ENCODE measurements at places on chromosomes 2 and 18.

DNA sequence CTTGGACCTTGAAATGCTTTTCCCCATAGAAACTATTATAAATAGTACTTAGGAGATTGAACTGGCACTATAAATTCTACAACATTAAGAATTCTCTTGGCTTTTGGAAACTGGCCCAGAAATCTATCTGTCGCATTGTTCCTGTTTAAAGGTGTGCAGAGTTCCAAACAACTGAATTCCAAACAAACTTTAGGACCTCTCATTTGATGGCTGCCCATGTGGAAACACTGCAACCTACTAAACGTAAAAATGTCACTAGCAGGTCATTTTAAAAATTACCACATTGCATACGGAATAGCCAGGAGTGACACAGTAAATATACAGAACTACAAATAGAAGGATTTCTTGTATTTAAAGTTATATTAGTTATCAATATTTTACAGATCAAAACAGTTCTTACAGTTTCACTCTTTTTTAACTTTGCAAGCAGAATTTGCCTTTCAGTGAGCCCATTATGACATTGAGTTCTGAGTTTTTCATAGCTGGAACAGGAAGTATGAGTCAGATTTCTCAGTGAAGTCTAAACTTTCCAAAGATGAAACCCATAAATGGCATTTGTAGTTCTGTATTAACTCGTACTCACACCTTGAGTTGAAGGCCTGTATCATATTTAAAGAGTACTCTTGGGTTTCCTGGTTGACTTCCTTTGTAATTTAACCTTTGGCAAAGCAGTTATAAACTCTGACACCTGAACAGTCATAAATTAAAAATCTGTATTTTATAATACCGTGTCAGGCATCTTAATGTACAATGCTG is 142.3 kb upstream of the BOD1L2 start:
- peak; percentile 72 for DNase-seq

DNA sequence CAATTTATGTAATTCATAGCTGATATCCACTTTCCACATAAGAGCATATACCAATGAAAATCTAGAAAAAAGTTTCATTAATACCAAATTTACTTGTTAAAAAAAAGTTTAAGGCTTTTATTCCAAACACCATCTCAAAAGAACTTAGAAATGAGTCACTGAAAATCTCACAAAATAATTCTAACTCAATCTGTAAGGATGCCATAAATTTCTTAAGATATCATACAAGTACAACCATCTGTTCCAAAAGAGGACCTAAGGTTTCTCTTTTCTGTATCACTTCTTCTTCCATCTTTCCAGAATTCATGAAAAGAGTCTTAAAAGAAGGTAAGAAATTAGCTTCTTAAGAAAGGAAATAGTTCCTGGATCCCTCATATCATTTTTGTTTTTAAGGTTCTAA is 60.4 kb downstream of the TRIP12 start:
- DNase-seq, result no peak

DNA sequence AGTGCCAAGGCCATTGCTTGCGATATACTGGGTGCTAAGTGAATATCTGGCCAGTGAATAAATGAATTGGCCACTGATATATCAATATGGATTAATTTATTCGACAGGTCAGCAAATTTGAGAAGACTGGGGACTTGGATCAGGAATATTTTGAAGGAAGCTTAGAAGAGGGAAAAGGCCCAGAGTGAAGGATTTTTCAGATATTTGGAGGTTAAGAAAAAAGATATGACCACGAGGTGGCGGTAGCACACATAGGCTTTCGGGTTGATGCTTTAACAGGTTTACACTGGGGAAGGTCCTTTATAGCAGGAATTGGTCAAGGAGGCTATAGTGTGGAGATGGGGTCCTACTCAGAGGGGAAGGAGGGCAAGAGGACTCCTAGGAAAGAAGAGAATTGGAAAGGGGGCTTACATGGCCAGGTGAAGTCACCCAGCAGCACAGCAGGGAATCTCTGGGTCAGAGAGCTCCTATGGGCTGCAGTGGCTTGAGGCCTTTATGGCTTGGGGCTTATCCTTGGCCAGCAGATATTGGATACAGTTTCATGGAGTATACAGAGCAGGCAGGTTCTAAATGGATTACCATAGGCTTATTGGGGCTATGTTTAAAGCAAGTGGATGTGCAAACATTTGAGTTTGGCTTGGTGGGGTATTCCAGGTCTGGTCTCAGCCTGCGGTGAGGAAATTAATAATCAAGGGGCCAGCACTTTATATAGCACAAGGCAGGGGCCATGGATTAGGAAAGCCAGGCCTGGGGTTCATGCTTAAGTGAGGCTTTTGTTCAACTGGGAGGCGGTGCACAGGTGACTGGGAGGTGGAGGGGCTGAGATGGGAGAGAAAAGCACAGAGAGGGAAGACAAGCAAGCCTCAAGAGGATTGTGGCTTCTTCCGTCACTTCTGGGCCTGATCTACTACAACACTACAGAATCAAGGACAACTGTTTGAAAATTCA is 9.7 kb downstream of the IL1RN start:
- DNase-seq, result peak; percentile 62

- no peak for DNase-seq
Measured at GRCh38 chr2:101520246-101520645, 45.3 kb upstream of the RFX8 start.

- DNase-seq, result no peak
Measured at GRCh38 chr2:200703926-200704637, 107.6 kb upstream of the BZW1 start.

DNA sequence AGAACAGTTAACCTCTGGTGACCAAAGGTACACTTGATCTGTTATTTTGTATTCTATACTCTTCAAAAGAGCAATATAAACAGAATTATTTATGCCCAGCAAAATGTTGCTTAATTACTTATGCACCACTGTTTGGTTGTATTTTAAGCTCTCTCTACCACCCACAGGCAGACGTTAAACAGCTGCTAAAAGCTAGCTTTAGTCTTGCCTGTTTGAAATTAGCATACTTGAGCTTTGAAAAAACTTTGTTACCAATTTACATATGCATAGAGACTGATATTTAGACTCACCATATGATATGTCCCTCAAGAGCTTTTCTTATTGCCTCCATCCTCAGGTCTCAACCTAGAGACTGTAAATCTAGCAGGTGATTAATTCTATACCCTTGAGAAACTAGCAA is 426.9 kb downstream of the NR4A2 start:
- no peak for DNase-seq

DNA sequence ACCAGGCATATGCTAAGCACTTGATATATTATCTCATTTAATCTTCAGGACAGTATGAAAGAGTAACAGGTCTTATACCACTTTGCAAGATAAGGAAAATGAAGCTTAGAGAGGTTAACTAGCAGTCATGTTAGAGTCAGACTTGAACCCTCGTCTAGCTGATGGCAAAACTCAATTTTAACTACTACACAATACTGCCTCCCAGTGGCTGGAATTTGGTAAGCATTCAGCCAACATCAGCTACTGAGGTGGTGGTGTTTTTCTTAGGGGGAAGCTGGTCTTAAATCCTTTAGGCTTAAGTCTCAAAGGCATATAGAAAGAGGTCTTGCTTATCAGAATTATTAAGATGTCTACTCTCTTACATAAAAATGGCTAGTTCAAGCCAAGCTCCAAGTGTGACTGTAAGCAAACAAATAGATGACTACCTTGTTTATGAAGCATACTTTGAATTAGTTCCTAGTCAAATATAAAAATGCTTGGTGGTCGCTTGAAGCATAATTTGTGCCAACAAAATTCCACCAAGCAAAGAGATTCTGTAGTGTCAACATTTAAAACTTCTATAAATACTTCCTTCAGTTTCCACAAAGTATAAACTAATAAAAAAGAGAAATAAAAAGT is 325.4 kb upstream of the FIGN start:
- peak; percentile 51 for DNase-seq

DNA sequence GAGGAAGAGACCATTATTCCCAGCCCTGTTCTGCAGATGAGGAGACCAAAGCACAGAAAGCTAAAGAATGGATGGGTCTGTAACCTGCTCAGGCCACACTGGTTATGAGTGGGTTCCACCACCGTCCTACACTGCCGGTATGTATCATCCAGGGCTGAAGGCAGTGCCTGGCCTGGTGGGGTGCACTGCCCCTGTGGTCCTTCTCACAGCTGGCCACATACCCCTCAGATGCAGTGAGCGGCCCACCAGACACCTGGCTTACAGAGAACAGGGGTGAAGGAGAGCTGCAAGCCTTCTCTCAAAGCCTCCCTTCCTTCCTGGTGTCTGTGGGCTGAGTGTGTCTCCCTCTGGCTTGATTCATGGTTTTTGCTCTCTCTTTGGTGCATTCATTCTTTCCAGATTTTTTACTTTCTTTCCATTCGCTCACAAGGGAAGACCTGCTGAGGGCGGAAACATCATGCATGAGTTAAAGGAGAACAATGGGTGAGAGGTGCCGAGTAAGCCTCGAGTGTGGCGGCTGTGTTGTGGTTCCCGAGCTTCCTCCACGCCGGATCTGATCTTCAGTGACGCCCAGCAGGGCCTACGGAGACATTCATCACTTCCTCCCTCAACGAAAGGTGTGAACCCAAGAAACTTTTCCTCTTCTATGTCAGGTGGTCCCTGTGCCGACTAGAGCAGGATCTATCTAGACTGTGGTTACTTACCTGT is 62.1 kb upstream of the REL start:
- no peak for DNase-seq

GRCh38 chr2:174603280-174603679 is 5.7 kb upstream of the WIPF1 start:
- peak; percentile 67 for DNase-seq

DNA sequence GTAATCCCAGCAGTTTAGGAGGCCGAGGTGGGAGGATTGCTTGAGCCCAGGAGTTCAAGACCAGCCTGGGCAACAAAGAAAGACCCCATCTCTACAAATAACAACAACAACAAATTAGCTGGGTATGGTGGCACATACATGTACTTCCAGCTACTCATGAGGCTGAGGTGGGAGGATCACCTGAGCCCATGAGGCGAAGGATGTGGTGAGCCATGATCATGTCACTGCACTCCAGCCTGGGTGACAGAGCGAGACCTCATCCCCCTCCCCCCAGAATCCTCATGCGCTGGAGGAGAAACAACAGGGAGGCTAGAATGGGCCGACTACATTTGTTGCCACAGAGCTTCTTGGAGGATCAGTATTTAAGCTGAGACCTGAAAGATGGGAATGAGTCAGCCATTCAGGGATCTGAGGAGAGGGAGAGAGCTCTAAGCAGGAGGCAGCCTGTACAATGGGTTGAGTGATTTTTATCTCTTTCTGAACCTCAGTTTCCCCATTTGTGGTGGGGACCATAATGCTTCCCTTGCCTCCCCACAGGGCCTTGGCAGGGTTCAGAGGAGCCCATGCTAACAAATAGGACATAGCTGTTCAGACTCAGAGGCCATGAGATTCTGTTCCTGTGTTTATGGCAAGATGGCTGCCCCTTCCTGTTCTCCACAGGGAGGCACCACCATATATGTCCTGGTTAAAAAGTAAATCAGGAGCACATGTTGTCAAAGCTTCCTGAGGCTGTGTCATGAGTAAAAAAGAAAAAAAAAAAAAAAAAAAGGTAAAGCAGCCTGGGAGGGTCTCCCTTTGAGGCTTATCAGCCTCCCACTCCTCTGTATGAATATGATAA is 131.4 kb upstream of the HAAO start:
- DNase-seq, result no peak

- DNase-seq, result no peak
Measured at GRCh38 chr2:148161909-148162435, 141.1 kb downstream of the MBD5 start.

- no peak for DNase-seq
Measured at GRCh38 chr2:84782717-84783442, 98.0 kb downstream of the TRABD2A start.

- DNase-seq, result no peak
Measured at GRCh38 chr2:233674314-233674713, 2.6 kb downstream of the UGT1A9 start.

DNA sequence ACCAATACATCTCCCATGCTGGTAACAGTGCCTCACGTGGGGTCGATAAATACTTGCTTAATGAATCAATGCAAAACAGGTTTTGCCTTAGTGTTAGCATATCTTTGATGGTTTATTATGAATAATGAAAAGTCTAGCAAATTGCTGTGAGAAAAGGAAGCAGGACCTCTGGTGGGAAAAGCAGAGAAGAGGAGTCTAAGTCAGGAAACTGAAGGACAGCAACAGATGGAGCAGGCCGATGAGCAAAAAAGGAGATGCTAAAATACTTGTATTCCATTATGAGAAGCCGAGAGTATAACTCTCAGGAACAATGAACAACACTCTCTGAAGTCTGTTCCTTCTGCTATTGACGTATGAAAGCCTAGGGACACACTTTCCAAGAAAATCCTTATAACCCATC is 555.2 kb upstream of the KLHL29 start:
- no peak for DNase-seq

DNA sequence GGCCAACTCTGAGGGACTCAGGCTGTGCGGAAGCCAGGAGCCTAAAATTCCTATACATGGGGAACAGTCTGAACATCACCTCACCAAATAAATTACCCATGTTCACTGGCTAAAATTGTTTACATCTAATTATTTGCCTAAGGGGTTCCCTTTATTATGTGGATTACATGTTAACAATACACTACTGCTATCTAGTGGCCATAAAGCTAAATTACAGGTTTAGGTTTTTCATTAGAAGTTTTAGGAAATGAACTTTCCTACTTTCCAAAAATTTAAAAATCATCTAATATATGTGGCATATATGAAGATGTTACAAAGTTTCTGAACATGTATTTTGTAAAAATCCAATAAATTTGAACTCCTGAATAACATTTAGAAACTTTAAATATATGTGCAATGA is 40.3 kb downstream of the PLA2R1 start:
- DNase-seq, result peak; percentile 17

DNA sequence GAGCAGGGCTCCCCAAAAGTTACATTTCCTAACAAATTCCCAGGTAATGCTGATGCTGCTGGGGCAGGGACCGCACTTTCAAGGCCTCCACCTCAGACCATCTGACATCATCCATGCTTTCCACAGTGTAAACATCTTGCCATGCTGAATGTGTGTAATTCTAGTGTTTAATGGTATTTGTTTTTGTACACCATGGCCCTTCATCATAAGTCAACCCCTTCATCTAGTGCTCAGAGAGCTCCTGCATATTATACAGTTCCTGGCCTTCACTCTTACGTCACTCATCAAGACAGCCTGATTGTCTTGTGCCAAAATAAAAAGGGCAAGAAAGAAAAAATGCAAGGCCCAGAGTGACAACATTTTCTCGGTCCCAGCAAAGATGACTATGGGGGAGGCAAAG is 77.5 kb upstream of the ZFP36L2 start:
- DNase-seq, result no peak

DNA sequence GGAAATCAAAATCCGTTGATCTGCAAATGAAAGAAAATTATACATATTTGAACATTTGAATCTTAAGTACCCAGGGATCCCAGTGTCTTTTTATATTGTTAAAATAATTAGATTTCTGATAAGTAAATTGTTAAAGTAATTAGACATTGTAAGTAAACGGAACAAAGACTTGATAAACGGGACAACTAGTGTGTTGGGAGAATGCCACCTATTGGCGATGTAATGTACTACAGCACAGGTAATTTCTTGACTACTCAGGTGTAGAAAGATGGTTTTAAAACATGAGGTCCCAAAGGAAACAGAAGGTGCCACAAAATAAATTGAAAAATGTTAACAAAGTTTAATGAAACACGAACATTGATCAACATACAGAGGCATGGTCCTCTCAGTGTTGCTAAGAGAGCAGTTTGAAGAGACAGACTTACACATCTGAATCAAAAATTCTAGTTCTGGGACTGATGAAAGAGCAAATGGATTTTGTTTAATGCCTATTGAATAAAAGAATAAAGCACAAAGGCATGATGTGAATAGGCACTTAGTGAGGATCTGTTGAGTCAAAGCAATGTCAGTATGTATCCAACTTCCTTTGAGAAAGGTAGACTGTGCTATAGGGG is 103.4 kb upstream of the RASGRP3 start:
- DNase-seq, result peak; percentile 73
